Lung (tissue), 17 donors: ENCODE measurements at places on chromosomes 7 and 10. TPM values are rescaled to one million over a fixed set of nuclear protein-coding genes. Genes with fewer than 3 reads are reported as not detected.

DNA sequence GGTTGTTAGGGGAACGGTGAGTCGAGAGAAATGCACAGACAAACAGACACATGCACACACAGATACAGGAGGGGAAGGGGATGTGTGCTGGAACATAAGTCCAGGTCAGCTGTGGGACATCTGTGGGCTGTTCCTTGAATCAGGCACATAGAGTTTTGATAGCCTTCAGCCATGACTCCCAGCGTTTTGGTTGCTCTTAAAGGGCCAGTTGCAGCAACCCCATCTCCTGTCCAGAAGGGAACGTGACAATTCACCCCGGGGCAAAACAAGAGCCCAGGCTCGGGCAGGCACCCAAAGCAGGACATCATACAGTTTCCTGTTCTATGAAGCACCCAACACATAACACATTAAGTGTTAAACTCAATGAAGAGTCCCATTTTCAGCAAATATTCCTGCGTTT lies 9.6 kb downstream of the INSYN2A start:
- H3K36me3 ChIP-seq, result no peaks in the 10 kb centered on the region
- no peak overlapping the region for H3K4me3 ChIP-seq
- H3K27ac ChIP-seq, result no peak overlapping the region
- no peak for DNase-seq

GRCh38 chr7:158917818-158918217 lies 61.5 kb downstream of the DYNC2I1 start:
- H3K4me3 ChIP-seq, result no peak overlapping the region
- no peak overlapping the region for H3K27ac ChIP-seq
- H3K36me3 ChIP-seq, result peaks cover 29% of the 10 kb centered on the region
- no peaks in the 10 kb centered on the region for H3K27me3 ChIP-seq

GRCh38 chr10:131418681-131419080 lies 107.2 kb upstream of the TCERG1L start:
- H3K4me1 ChIP-seq, result no peaks in the 10 kb centered on the region
- H3K27ac ChIP-seq, result no peak overlapping the region
- H3K27me3 ChIP-seq, result peaks cover 2% of the 10 kb centered on the region
- no peaks in the 10 kb centered on the region for H3K36me3 ChIP-seq
- peak; percentile 30 for DNase-seq

Gene CDNF
- 2.1 TPM for total RNA-seq

GRCh38 chr10:86253091-86254072 lies 113.2 kb downstream of the GRID1 start:
- H3K36me3 ChIP-seq, result no peaks in the 10 kb centered on the region
- H3K4me1 ChIP-seq, result no peaks in the 10 kb centered on the region
- H3K27ac ChIP-seq, result no peak overlapping the region

DNA sequence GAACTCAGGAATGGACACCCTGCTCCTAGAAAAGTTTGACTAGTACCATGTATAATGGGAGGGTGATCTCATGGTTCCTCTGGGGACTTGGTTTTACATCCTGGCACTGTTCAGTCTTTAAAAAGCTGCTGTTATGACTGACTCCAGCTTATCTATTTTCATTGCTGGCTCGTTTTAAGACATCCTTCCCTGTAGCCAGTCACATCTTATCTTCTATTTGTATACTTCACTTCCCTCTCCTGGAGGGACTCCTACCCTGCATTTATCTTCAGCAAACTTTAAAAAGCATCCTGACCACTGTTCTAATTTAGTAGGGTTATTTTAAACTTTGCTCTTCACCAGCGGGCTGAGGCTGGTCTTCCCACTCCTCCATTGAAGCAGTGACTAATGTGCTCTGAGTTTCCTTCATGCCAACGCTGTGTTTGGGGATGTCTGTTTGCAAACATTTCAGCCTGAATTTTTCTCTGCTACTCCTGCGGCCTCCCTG lies 72.9 kb upstream of the ARMC3 start:
- H3K4me1 ChIP-seq, result no peaks in the 10 kb centered on the region
- no peaks in the 10 kb centered on the region for H3K27me3 ChIP-seq
- H3K4me3 ChIP-seq, result no peak overlapping the region

DNA sequence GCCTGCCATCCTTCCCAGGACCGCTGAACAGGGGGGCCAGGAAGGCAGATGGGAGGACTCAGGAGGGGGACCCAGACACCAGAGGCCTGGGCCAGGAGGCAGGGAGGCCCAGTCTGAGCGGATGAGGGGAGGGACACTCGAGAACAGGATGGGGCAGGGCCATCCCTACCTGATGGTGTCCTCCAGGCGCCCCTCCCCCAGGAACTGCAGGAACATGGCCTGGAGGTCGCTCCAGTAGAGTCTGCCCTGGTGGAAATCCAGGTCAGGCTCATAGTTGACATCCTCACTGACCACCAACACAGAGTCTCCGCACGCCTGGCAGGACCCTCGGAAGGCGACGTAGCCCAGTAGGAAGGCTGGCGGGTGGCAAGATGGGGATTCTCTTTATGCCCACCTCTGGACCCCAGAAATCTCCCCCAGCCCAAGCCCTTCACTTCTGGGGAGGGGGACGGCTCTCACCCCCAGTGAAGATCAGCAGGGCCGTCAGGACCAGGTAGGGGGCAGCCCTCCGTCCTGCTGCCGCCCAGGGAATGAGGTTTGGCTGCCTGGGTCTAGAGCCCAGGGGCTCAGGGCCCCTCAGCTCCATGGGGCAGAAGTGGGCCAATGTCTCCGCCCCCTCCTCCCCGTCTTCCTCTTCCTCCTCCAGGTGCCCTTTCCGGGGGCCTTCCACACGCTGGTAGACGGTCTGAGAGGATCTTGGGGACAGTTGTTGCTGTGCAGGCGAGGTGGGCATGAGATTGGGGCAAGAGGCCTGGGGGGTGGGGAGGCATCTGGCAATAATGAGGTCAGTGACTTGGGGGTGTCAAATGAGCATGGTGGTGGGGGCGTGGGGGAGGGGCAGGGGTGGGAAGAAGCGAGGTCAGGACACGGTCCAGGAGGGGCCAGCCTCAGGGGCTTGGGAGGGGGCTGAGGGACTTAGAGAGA lies 573 bp downstream of the TFR2 start:
- H3K36me3 ChIP-seq, result no peaks in the 10 kb centered on the region
- DNase-seq, result no peak
- no peaks in the 10 kb centered on the region for H3K4me1 ChIP-seq
- no peak overlapping the region for H3K27ac ChIP-seq
- no peaks in the 10 kb centered on the region for H3K27me3 ChIP-seq

GRCh38 chr10:114905450-114905849 lies 32.5 kb upstream of the TRUB1 start:
- no peak overlapping the region for H3K4me3 ChIP-seq
- H3K27me3 ChIP-seq, result no peaks in the 10 kb centered on the region
- no peaks in the 10 kb centered on the region for H3K4me1 ChIP-seq
- H3K36me3 ChIP-seq, result no peaks in the 10 kb centered on the region
- DNase-seq, result no peak

DNA sequence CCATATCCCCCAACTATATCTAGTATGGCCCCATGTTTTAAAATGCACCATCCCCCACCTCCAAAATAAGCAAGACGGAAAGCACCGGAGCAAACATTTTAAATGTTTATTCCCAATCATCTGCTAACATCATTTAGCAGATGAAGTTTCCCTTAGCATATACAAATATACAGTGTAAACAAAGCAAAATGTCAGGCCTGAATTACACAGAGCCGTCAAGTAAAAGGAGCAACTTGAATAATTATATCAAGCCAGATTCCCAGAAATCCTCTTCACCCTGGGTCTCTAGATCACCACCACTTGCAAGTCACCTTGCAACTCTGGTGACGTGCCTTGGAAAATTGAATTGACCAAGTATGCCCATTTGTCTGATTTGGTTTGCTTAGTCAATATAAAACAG lies 91.6 kb upstream of the COL1A2 start:
- no peak overlapping the region for H3K27ac ChIP-seq
- no peaks in the 10 kb centered on the region for H3K4me1 ChIP-seq
- no peak for DNase-seq
- H3K27me3 ChIP-seq, result no peaks in the 10 kb centered on the region
- no peak overlapping the region for H3K4me3 ChIP-seq

Gene GDF2
- not detected for total RNA-seq

Gene TBC1D12
- 29.0 TPM for total RNA-seq

Gene GPRIN2
- total RNA-seq, result 23.2 TPM

DNA sequence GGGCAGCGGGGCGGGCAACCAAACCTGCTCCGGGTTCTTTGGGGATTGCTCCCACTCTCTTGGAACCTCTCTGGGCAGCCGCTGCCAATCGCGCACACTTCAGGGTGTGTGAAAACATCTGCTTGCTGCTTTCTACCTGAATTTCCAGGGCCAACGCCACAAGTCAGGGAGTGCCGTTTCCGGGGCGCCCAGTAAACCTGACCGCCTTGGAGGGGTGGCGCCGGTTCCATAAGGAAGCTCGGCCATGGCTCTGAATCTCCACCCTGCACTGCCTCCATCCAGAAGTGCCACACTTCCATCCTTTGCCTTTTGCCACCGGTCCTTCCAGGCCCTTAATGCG lies 679 bp upstream of the AFAP1L2 start:
- no peaks in the 10 kb centered on the region for H3K27me3 ChIP-seq
- no peak overlapping the region for H3K4me3 ChIP-seq
- peaks cover 11% of the 10 kb centered on the region for H3K4me1 ChIP-seq
- DNase-seq, result no peak
- H3K27ac ChIP-seq, result no peak overlapping the region
- H3K36me3 ChIP-seq, result no peaks in the 10 kb centered on the region

DNA sequence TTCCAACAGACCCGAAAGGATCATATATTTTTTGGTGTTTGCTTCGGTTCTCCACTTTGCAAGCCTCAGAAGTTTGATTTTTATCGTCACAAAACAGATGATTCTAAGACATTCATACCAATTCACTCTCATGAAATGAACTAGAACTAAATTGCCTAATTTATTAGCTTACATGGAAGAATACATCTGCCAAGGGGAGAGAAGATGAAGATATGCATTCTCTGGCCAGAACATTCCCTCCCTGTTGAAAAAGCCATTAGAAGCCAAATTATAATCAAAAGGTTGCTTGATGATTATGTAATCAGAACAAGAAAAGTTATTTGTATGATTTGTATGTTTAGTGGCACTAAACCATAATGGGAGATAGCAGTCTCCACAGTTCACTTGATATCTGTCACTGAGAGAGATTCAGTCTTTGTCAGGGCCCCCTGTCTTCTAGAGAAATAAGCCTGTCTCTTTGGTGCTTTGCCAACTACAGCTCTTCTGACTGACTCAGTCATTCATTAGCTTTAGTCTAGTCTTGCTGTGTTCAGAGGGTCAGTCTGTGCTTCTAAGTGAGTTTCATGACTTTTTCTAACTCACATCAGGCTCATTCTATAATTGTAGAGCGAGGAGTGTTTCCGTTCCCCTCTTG lies 95.3 kb upstream of the GNAI1 start:
- peak; percentile 47 for DNase-seq
- no peaks in the 10 kb centered on the region for H3K27me3 ChIP-seq
- H3K4me1 ChIP-seq, result peaks cover 5% of the 10 kb centered on the region
- H3K4me3 ChIP-seq, result no peak overlapping the region
- H3K36me3 ChIP-seq, result no peaks in the 10 kb centered on the region
- H3K27ac ChIP-seq, result no peak overlapping the region

DNA sequence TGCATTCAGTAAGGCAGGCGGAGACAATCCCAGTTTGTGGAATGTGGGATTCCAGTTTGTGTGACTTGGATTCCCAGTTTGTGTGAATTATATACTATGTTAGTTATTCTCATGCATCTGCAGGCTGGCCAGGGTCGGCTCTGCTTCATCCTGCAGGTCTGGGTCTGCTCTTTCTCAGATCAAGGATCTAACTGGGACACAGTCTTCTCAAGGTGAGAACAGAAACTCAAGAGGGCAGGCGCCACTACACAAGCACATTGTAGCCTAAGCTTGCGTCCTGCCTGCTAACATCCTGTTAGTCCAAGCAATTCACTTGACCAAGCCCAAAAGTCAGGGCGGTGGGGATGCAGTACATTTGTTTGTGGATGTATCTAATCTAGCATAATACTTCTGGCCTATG lies 131.1 kb downstream of the SNX10 start:
- H3K27me3 ChIP-seq, result no peaks in the 10 kb centered on the region
- no peak for DNase-seq
- H3K36me3 ChIP-seq, result no peaks in the 10 kb centered on the region
- H3K4me1 ChIP-seq, result peaks cover 2% of the 10 kb centered on the region
- H3K27ac ChIP-seq, result no peak overlapping the region

DNA sequence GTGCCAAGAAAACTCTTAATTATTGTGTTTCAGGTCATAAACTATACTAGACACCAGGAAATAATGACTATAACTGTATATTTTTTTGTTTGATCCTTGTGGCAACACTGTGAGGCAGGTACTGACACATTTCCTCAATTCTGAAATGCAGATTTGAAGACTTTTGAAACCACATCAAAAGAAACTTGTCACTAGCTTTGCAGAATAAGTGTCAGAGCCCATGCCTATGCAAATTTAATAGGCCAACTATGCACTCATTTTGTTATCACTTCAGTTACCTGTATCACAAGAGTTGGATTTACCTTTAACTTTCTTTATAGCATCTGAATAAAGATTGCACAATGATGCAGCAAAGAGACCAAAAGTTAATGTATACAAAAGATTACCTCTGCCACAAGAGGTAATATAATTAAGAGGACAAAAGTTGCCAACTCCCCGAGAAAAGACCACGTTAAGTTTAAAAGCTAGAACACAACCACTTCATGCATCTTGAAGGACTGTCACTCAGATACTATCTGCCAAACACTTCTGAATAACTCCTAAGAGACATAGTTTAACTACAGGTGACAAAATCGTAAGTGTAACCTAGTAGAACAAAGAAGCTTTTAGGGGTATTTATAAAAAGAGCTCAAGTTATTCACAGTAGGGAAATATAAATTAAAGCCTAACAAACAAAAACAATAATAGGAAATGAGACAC lies 80.5 kb downstream of the ELAPOR2 start:
- H3K27ac ChIP-seq, result no peak overlapping the region
- no peak for DNase-seq
- no peaks in the 10 kb centered on the region for H3K27me3 ChIP-seq
- H3K4me1 ChIP-seq, result peaks cover 2% of the 10 kb centered on the region

DNA sequence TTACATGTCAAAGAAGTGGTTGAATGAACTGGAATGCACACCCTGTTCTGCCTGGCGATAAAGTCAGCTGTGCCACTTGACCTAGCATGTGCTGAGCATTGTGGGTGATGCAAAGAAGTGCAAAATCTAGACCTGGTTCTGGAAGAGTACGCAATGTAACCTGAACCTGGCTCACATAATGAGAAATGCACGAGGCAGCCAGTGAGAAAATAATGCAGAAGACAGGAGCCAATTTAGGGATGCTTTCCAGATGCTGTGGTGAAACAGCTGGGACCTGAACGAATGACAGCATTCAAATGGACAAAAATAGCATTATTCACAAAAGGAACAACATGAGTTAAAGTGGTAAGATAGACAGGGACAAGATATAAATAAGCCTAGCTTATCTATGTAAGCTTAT lies 402.6 kb downstream of the SORCS1 start:
- H3K4me3 ChIP-seq, result no peak overlapping the region
- H3K4me1 ChIP-seq, result no peaks in the 10 kb centered on the region
- DNase-seq, result no peak
- no peaks in the 10 kb centered on the region for H3K27me3 ChIP-seq
- no peak overlapping the region for H3K27ac ChIP-seq
- H3K36me3 ChIP-seq, result no peaks in the 10 kb centered on the region

DNA sequence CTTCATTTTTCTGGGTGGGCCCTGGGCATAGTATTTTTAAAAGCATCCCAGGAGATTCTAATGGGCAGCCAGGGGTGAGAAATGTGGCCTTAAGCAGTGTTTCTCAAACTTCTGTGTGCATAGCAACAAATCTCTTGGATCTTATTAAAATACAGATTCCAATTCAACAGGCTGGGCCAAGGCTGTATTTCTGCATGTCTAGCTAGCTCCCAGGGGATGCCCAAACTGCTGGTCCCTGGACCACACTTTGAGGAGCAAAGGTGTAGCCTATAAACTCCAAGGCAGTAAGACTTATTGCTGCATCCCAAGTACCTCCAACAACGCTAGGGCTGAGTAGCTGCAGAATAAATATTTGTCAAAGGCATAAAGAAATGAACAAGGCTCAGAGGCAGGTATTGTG lies 292.9 kb upstream of the ZMIZ1 start:
- H3K4me1 ChIP-seq, result peaks cover 3% of the 10 kb centered on the region
- H3K27ac ChIP-seq, result no peak overlapping the region
- DNase-seq, result peak; percentile 45
- H3K36me3 ChIP-seq, result no peaks in the 10 kb centered on the region
- no peak overlapping the region for H3K4me3 ChIP-seq

Gene MMD2
- not detected for total RNA-seq
